ENCODE measurements at places on chromosomes 11 and 22. TPM values are rescaled to one million over a fixed set of nuclear protein-coding genes. Genes with fewer than 3 reads are reported as not detected.

Gene CRYBB3
- total RNA-seq = not detected

Gene B3GAT1
- total RNA-seq = 0.38 TPM

Gene SHISAL1
- total RNA-seq = not detected

Gene UBQLNL
- total RNA-seq = 0.47 TPM

Gene ENTHD1
- 0.13 TPM for total RNA-seq

Gene GAB4
- total RNA-seq = not detected

GRCh38 chr22:29690476-29690875 is 29.3 kb upstream of the CABP7 start:
- no peak for DNase-seq
- H3K4me1 ChIP-seq = no peaks in the 10 kb centered on the region
- peaks cover 9% of the 10 kb centered on the region for H3K36me3 ChIP-seq
- no peak overlapping the region for H3K4me3 ChIP-seq
- no peaks in the 10 kb centered on the region for H3K27me3 ChIP-seq

- no peak overlapping the region for H3K27ac ChIP-seq
- no peak overlapping the region for H3K4me3 ChIP-seq
- no peak for DNase-seq
- no peaks in the 10 kb centered on the region for H3K4me1 ChIP-seq
- no peaks in the 10 kb centered on the region for H3K36me3 ChIP-seq
These were observed 351.9 kb downstream of the DDX10 start for GRCh38 chr11:109016724-109017123.

DNA sequence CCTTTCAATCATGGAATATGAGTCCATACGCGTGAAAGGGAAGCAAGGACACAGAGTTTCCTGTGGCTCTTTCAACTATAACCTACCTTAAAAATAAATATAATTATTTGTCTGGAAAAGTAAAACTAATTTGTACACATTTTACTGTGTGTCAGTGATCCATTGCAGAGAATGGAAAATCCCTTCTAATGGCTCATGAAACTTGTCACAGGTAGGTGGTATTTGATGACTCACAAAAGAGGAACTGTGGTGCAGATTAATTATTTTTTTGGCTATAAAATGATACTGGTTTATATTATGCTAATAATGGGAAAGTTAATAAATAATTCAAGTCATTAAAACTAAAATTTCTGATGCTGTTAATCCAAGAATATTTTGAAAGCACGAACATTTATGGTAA is 792.2 kb downstream of the METTL15 start:
- H3K27ac ChIP-seq = no peak overlapping the region
- H3K36me3 ChIP-seq = no peaks in the 10 kb centered on the region
- no peaks in the 10 kb centered on the region for H3K4me1 ChIP-seq
- H3K27me3 ChIP-seq = no peaks in the 10 kb centered on the region
- H3K4me3 ChIP-seq = no peak overlapping the region
- DNase-seq = no peak

DNA sequence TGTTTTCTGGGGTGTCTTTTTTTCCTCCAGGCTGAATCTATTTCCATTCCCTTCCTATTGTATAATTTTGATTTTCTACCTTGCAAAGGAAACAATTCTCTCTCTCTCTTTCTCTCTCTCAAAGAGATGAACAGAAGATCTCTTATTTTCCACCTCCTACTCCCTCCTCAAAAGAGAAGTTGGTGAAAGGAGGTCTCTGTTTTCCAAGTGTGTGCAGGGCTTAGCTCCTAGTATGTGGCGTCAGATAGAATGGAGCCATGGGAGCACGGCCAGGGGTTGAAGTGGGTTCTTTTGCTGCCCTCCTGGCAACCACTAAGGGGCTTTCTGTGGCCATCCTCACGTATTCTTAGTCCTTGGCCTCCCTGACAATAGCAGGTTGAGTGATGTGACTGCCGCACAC is 480 bp downstream of the TRIM34 start:
- H3K4me3 ChIP-seq = peak overlapping the region; percentile 76
- DNase-seq = no peak
- H3K27me3 ChIP-seq = no peaks in the 10 kb centered on the region
- peak overlapping the region; percentile 80 for H3K27ac ChIP-seq
- no peaks in the 10 kb centered on the region for H3K36me3 ChIP-seq
- H3K4me1 ChIP-seq = peaks cover 21% of the 10 kb centered on the region

DNA sequence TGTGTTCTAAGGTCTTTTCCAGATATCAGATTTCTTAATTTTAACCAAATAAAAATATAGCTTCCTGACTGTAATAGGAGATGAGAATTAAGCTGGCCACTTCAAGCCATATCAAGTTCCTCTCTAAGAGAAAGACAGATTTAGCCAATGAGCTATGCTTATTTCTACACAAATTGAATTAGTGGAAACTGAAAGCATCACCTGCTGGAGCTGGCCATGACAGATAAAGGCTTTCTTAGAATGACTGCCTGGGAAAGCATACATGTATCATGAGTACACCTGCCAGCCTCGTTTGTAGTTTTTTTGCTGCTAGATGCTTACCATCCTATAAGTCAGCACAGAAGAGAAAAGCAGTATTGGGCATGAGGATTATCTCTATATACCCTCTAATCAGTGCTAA is 53.5 kb upstream of the DBX1 start:
- H3K36me3 ChIP-seq = no peaks in the 10 kb centered on the region
- H3K4me3 ChIP-seq = no peak overlapping the region
- no peaks in the 10 kb centered on the region for H3K4me1 ChIP-seq
- H3K27me3 ChIP-seq = peaks cover 8% of the 10 kb centered on the region

GRCh38 chr11:64458997-64459396 is 100.0 kb downstream of the RPS6KA4 start:
- no peak overlapping the region for H3K27ac ChIP-seq
- no peaks in the 10 kb centered on the region for H3K36me3 ChIP-seq
- H3K4me1 ChIP-seq = no peaks in the 10 kb centered on the region
- no peak overlapping the region for H3K4me3 ChIP-seq
- no peak for DNase-seq

DNA sequence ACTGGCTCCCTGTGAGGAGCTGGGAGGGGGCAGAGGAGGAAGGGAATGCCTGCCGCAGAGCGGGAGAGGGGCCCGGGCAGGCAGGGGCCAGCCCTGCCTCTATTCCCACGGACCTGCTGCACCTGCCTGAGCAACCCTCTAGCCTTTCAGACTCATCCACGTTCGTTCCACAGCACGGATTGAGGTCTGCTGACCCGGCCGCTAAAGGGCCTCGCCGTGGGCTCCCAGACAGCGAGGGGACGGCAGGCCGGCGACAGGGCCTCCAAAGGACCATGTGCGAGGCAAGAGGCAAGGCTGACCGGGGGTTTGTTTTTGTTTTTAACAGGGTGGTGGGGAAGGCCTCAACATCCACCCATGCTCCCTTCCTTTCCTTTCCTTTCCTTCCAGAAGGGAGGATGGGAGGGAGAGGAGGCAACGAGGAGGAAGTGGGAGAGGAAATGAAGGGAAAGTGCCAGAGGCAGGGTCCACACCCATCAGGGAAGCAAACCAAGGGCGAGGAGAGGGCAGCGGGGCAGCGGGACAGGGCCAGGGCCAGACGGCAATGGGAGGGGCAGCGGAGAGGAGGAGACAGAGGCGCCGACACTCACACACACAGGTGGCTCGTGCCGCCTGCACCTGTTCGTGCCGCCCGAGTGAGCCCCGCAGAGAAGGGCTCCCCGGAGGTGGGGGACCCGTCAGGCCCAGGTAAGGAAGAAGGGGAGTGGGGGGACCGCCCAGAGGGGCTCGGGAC is 7.5 kb downstream of the LRFN4 start:
- DNase-seq = no peak
- H3K4me1 ChIP-seq = peaks cover 9% of the 10 kb centered on the region
- H3K4me3 ChIP-seq = no peak overlapping the region
- H3K27me3 ChIP-seq = no peaks in the 10 kb centered on the region
- H3K36me3 ChIP-seq = no peaks in the 10 kb centered on the region

DNA sequence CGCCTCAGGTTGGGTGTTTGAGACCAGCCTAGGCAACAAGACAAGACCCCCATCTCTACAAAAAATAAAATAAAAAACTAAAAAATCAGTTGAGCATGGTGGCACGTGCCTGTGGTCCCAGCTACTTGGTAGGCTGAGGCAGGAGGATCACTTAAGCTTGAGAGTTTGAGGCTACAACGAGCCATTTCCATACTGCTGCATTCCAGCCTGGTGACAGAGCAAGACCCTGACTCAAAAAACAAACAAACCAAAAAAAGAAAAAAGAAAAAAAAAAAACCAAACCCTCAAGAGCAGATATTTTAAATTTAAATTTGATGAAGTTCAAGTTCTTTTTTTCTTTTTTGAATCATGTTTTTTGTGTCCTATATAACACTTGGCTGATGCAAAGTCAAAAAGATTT is 7.2 kb upstream of the CCDC83 start:
- DNase-seq = no peak
- no peaks in the 10 kb centered on the region for H3K27me3 ChIP-seq

- H3K4me1 ChIP-seq = no peaks in the 10 kb centered on the region
- no peak overlapping the region for H3K27ac ChIP-seq
- no peak overlapping the region for H3K4me3 ChIP-seq
- no peak for DNase-seq
- peaks cover 42% of the 10 kb centered on the region for H3K27me3 ChIP-seq
- no peaks in the 10 kb centered on the region for H3K36me3 ChIP-seq
These were observed 43.2 kb upstream of the VPREB1 start for GRCh38 chr22:22201185-22201929.

DNA sequence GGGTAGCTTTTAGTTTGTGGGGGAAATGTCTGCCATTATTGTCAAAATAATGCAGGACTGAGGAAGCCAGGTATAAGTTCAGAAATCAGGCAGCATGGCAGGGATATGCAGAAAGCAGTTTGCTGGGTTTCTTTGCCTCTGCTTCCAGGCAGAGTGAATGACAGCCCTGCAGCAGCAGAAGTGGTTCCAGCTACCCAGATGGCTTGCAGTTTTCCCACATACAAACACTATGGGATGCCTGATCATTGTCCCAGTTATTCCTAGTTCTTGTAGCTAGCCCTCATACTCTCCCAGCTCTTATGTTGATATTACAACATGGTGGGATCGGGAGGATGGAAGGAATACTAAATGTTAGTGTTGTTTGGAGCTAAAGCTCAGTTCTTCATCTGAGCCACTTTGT is 2.8 kb upstream of the DIXDC1 start:
- H3K27ac ChIP-seq = no peak overlapping the region
- peaks cover 13% of the 10 kb centered on the region for H3K4me1 ChIP-seq
- H3K36me3 ChIP-seq = no peaks in the 10 kb centered on the region
- DNase-seq = no peak

GRCh38 chr11:12534549-12534948 is 139.7 kb upstream of the TEAD1 start:
- no peaks in the 10 kb centered on the region for H3K36me3 ChIP-seq
- DNase-seq = no peak
- H3K27me3 ChIP-seq = peaks cover 12% of the 10 kb centered on the region
- H3K27ac ChIP-seq = no peak overlapping the region

DNA sequence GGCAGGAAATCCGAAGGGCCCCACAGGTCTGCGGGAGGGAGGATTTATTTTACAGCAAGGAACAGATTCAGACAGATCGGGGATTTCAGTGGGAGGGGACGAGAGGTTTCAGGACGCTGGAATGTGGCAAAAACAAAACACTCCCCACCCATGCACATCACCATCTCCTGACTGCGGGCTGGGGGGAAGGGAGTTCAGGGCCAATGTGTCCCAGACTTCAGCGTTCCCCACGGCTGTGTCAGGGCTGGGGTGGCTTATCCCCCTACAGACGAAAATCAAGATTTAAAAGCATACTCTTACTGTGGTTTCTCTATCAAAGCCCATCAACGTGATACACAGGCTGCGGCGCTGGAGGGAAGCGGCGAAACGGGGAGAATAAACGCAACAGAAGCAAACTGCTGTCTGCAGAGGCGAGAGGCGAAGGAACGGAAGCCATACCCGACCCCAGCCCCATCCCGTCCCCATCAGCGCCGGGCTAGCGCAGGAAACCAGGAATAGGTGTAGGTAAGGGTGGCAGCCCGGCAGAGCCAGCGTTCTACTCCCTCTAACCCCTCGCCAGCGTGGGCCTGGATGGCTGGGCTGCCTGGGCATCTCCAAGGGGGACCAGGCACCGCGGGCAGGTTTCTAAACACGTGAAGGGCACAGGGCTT is 2.7 kb downstream of the TENM4 start:
- H3K4me3 ChIP-seq = no peak overlapping the region
- H3K4me1 ChIP-seq = no peaks in the 10 kb centered on the region
- H3K27me3 ChIP-seq = peaks cover 47% of the 10 kb centered on the region
- DNase-seq = no peak

GRCh38 chr22:49600468-49600867 is 227.2 kb downstream of the BRD1 start:
- H3K4me1 ChIP-seq = peaks cover 14% of the 10 kb centered on the region
- no peak overlapping the region for H3K4me3 ChIP-seq
- H3K27me3 ChIP-seq = no peaks in the 10 kb centered on the region

DNA sequence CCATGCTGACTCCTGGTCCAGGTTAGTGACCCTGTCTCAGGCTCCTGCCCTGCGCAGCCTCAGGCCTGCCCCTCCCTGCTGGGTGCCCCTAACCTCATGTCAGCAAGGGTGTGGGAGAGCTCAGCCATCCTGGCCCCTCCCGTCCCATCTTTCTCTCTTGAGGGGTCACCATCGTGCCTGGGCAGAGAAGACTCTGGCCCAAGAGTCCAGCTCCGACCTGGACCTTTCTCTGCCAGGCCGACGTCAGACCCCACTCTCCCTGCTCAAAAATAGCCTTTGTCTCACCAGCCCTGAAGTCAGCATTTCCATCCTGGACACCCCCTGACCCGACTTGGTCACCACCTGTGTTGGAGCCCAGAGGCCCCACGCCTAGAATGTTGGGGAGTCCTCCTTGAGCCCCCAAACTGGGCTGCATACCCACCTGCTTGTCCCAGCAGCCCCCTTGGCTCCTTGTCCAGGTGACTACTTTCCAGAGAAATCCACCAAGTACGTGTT is 4.9 kb downstream of the SCGB1C1 start:
- peaks cover 8% of the 10 kb centered on the region for H3K4me1 ChIP-seq
- H3K36me3 ChIP-seq = peaks cover 9% of the 10 kb centered on the region
- DNase-seq = no peak
- peaks cover 2% of the 10 kb centered on the region for H3K27me3 ChIP-seq
- no peak overlapping the region for H3K27ac ChIP-seq
- no peak overlapping the region for H3K4me3 ChIP-seq

- no peak overlapping the region for H3K4me3 ChIP-seq
- no peak for DNase-seq
- peaks cover 13% of the 10 kb centered on the region for H3K36me3 ChIP-seq
- no peak overlapping the region for H3K27ac ChIP-seq
- no peaks in the 10 kb centered on the region for H3K4me1 ChIP-seq
These were observed 104.1 kb downstream of the TBC1D22A start for GRCh38 chr22:46866591-46866990.

- no peaks in the 10 kb centered on the region for H3K36me3 ChIP-seq
- H3K4me3 ChIP-seq = no peak overlapping the region
- no peak for DNase-seq
- no peak overlapping the region for H3K27ac ChIP-seq
- H3K4me1 ChIP-seq = peaks cover 21% of the 10 kb centered on the region
These were observed 32.4 kb upstream of the POU2AF1 start for GRCh38 chr11:111411456-111411855.

DNA sequence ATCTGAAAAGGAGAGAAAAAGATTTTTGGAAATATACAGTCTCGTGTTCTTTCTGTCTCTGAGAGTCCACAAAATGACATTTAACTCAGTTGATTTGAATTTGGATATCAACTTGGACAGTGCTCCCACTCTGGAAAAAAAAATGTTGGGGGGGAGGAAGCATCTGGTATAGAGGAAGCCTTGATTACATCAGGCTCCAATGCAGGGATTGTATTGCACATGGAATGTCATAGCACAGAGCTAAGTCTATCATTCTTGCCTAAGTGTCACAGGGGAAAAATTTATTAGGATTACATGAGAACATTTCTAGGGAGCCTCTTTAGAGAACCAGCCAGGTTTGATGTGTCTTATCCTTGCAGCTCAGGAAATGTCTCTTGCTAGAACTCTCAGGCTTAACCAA is 23.0 kb downstream of the MS4A6A start:
- H3K36me3 ChIP-seq = no peaks in the 10 kb centered on the region
- no peaks in the 10 kb centered on the region for H3K4me1 ChIP-seq
- no peak overlapping the region for H3K4me3 ChIP-seq
- no peak for DNase-seq
- no peak overlapping the region for H3K27ac ChIP-seq
- H3K27me3 ChIP-seq = peaks cover 2% of the 10 kb centered on the region

Data from T-cell (primary cell).